ENCODE measurements at places on chromosomes 5 and 9.

- DNase-seq, result no peak
Measured at GRCh38 chr5:174571662-174572397, 152.6 kb upstream of the MSX2 start.

- no peak for DNase-seq
Measured at GRCh38 chr5:37816883-37817282, 23.0 kb downstream of the GDNF start.

DNA sequence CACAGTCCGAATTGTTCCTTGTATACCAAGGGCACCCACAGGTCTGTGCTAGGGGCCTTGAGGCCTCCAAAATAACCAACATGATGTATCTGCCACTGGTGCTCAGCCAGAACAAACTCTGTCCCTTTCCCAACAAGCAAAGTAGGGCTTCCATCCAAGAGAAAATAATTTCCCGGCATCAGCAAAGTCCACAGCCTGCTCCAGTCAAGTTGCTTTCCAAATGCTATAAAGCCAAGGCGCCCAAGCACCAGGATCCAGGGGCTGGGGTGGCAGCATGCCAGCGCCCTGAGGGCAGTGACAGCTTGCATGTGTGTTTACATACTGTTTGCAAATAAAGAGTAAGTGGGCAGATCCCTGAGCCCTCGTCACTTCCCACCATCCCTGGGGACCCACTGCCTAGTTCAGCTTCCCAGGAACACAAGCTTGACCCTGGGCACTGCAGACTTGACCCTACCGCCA is 155.9 kb downstream of the ERCC6L2 start:
- no peak for DNase-seq

GRCh38 chr5:128674837-128675446 is 136.9 kb upstream of the FBN2 start:
- DNase-seq, result peak; percentile 25

DNA sequence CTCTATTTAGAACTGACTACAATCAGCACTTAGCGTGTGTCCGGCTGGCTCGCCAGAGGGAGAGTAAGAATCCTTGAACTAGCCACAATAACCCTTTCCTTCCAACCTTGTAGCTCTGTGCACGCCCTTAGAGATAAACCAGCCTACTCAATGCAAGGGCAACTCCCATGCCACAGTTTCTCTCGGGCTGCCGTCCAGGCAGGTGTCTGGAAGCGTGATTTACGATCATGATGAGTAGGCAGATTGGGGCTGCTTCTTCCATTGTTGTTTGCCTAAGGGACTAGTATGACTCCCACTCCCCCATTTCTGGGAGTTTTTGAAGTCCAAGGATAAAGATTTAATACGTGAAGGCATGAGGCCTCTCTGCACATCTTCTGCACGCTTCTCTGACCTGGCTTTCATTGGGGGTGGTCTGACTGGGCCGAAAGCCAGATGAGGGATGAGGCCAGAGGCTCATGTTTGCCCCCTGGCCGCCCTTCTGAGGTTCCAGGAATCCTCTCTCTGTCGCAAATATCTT is 134.0 kb upstream of the MYO10 start:
- no peak for DNase-seq

GRCh38 chr5:52283221-52283620 is 504.5 kb upstream of the ITGA1 start:
- no peak for DNase-seq

DNA sequence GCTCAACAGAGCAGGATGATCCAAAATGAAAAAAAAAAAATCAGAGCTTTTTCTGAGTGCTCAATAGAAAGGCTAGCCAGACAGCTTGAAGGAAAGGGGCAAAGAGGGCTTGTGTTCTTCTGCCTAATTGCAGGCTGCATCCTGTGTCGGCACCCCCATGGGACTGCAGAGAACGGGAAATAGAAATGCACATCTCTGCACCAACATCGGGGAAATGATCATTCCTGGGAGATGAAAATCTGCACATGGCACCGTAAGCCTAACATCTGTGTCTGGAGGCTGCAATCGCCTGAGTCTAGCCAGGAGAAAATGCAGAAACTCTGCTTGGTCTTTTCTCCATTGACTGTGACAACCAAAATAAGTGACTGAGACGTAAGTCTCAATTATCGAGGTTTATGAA is 243.9 kb downstream of the ICE1 start:
- no peak for DNase-seq

DNA sequence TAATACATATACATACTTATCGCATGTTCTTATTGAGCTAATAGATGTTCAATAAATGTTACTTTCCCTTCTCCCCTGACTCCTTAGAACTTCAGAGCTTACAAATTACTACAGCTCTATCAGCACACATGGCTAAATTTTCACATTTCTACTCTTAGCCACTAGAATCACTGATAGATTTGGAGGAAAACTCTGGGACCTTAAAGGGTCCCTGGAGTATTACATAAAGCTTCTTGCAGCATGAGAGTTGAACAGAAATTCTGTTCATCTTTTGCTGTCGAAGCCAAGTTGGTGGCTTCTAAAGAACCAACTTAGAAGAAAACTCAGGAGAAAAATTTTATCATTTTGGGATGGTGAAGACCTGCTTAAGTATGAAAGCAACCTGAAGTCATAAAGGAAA is 15.5 kb downstream of the B4GALT1 start:
- no peak for DNase-seq

DNA sequence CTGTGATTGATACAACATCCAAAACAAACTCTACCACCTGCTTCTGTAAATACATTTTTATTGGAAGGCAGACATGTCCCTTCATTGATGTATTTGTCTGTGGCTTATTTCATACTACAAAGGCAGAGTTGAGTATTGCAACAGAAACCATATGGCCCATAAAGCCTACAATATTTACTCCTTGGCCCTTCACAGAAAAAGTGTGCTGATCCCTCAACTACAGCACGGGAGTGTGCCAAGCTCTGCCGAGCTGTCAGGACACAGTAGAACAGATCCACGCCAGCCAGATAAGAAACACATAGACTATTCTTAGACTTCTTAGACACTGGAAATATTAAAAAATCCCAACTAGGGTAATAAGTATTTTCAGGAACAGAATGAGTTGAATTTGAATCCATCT is 13.2 kb downstream of the TICAM2 start:
- DNase-seq, result no peak

- no peak for DNase-seq
Measured at GRCh38 chr5:87398981-87399614, 13.6 kb downstream of the CCNH start.

- no peak for DNase-seq
Measured at GRCh38 chr9:94843134-94843533, 116.6 kb downstream of the AOPEP start.

GRCh38 chr5:73242735-73243134 is 69.7 kb downstream of the TMEM174 start:
- no peak for DNase-seq

- DNase-seq, result no peak
Measured at GRCh38 chr9:72207278-72207677, 58.0 kb downstream of the GDA start.

GRCh38 chr5:84092738-84093137 is 291.9 kb downstream of the EDIL3 start:
- DNase-seq, result no peak

DNA sequence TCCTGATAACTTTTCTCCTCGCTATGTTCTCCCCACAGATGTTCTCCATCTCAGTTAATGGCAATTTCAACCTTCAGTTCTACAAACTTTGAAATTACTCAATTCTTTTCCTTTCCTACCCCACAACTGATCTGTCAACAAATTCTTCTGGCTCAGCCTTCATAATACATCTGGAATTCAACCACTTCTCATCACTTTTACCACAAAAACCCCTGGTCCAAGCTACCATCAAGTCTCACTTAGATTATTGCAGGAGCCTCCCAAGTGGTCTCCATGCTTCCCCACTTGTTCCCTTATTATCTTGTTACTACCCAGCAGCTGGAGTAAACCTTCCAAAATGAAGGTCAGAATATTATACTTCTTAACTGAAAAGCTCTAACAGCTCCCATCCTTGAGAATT is 110.1 kb downstream of the FBN2 start:
- DNase-seq, result no peak

GRCh38 chr5:164053123-164053522 is 547.7 kb downstream of the MAT2B start:
- DNase-seq, result no peak

- DNase-seq, result no peak
Measured at GRCh38 chr9:73030370-73031030, 77.6 kb upstream of the ALDH1A1 start.

Data from CD4-positive, alpha-beta T cell treated with Interleukin-10 for 1 hour (primary cell).